Caudate nucleus (tissue), 63 donors: ENCODE measurements at places on chromosomes 7 and 10.

DNA sequence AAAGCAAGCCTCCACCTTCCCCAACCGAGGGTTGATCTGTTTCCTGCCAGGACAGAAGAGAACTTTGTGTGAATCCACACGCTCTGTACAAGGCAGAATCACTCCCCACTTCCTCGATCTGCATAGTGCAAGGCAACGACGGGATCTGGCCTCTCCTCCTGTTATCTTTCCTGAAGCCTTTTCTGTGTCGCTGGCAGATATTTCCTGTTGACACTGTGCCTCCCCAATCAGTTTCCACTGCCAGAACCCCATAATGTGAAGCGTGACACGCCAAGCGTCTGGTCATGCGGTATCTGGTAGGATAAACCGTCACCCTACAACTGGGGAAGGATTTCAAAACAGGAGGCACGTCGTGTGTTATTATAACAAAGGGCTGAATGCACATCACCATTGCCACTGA lies 57.2 kb downstream of the FAM171A1 start:
- peak; percentile 15 for DNase-seq

GRCh38 chr10:33273295-33274002 lies 61.0 kb downstream of the NRP1 start:
- peak; percentile 17 for DNase-seq

DNA sequence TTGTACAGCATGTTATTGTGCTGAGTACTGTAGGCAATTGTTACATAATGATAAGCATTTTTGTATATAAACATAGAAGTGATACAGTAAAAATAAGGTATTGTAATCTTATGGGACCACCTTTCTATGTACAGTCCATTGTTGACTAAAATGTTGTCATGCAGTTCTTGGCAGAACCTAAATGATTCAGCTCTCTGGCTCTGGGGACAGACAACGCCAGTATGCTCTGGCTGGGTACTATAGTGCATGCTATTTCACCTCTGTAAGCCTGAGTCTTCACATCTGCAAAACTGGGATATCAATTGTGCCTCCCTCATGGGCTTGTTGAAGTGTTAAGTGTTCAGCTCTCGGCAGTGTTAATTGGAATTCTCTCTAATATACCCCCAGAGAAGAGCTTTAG lies 674.3 kb downstream of the INHBA start:
- DNase-seq, result no peak

- DNase-seq, result no peak
Observed at GRCh38 chr7:82810558-82811259, 352.0 kb downstream of the PCLO start.

DNA sequence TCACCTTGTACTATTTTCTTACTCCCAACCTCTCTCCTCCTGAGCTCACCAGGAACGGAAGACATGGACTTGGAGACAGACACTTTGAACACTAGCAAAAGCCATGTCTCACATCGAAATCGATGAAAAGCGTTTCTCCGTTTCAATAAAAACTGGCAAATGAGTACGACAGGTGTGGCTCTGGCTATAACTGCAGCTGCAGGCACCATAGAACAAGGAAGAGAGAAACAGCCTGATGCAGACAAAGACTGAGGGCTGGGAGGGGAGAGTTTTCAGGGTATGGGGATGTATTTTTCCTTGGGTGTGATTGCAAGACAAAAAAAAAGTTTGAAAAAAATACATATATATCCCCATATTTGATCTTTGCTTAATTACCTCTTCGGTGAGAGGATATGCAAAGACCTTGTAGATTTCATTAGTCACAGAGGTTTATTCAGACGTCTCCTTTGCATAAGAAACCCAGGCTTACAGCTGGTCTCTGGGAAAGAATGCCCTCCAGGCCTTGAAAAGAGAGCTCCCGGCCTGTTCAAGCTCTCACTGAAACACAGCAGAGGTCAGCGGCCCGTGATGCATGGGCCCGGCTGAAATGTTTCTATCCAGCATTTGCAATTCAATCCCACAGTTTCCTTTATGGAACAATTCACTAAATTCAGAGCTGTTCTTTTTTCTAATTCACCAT lies 63.1 kb downstream of the TLL2 start:
- no peak for DNase-seq

- no peak for DNase-seq
Observed at GRCh38 chr10:119025336-119025735, 4.2 kb upstream of the NANOS1 start.

- DNase-seq, result no peak
Observed at GRCh38 chr10:13416760-13417159, 68.7 kb upstream of the SEPHS1 start.

GRCh38 chr10:48288661-48289060 lies 14.2 kb upstream of the FRMPD2 start:
- DNase-seq, result no peak

DNA sequence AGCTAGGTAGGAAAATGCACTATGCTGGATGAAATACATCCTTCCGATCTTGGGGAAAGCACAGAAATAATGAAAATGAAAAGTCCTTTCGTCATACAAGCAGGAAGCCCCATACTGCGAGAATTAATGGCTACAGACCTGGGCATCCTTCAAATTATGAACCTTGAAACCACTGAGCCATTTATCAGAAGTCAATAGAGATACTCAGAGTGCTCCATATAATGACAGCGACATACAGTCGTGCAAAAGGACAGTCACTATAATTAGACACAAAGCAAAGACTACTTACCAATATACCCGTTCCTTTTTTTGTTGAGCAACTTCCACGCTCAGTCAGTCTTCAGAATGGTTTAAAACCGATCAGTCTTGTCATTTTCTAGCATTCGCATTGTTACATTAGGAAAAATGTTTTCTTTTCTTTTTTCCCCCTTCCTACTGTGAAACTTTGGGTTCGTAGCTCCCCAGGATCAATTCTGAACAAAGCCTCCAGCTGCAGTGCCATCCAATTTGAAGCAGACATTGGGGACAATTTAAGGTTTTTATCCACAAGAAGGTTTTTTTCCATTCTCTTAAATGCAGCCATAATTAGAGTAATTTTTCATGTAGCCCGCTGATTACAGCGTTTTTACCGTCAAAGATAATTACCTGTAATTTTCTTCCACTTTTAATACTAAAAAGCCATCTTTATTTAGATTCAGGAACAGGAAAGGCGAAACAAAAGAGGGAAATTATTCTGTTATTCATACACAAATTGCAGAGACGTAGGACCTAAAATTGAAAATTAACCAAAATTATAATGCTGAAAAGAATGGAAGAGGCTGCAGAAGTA lies 6.4 kb downstream of the DLX6 start:
- DNase-seq, result no peak

DNA sequence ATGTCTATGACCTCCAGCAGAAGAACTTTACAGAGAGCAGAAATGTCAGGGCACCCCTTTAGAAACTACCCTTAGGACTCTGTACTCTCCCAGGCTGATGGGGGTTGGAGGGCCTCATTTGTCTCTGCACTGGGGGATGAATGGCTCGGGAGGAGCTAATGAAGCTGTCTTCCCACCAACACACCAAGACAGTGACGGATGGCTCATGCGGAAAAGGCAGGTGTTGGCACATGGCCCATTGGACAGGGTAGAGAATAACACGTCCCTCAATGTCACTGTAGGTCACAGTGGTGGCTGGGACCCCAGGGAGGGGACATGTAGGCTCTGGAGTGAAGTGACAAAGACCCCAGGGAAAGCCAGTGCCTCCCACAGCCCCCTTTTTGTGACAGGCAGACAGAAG lies 64.0 kb upstream of the PCBD1 start:
- DNase-seq, result no peak

DNA sequence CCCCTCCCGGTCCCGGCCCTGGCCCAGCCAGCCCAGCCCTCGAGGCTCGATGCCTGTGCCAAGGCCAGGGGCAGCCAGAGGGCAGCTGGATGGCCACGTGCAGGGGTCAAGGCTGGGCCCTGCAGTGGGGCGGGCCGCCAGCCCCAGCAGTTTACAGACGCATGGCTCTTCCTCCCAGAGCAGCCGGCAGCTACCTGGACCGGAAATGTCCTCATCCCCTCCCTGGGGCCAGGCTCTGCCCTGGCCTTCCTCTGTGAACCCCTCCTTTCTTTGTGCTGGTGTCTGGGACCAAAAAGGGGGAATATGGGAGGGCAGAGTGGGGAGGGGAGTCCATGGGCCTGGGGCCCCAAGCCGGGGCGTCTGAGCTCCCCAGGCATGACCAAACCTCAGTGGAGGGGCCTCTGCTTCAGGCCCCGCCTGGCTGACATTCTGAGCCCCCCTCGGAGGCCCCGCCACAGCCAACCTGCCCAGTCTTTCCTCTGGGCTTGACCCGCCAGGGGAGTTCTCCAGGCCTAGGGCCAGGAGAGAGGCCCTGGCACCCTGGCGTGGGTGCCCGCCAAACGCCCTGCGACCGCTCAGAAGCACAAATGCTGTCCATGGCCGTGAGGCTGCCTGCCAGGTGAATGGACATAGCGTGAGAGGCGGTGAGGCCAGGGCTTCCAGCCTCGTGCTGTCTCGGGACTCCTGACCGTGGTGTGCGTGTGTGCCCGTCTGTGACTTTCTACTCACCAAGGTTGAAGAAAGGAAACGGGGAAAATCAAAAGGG lies 24.7 kb upstream of the AMZ1 start:
- no peak for DNase-seq

GRCh38 chr7:132825932-132826835 lies 249.9 kb upstream of the PLXNA4 start:
- peak; percentile 3 for DNase-seq
